Stimulated activated CD8-positive, alpha-beta memory T cell treated with anti-CD3 and anti-CD28 coated beads, Interleukin-4, amount 100 ng/mL, for 1 hour (primary cell): ENCODE measurements at places on chromosomes 6 and 20.

DNA sequence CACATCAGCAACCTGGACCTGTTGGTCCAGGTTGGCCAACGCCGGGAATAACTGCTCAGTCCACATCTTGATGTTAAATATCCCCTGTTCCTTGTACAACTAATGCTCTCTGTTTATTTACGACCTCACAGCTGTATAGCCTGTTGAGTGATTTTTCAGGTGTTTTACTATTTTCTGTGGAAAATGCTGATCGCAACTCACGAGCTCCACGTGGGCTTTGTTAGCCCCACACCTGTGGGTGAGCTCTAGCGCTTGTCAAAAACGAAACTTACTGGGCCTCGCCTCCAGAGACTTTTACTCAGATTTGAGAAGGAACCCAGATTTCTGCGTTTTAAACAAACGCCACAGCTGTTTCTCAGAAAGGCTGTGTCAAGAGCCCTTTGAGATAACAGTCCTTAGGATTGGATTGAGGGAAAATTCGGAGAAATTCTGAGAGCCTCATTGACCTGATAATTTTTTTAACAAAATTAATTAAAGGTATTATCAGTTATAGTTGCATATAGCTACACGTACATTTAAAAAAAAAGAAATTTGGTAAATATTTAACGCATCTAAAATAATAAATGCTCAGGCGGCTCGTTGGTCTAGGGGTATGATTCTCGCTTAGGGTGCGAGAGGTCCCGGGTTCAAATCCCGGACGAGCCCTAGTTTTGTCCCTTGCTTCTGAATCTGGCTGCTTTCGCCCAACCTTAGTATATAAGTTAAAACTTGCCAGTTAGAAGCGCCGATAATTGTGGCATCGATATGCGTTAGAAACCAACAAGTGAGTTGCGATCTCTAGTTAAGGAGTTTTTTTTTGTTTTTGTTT, 16.7 kb downstream of the HMGN4 start:
- no peak for DNase-seq

- DNase-seq, result no peak
Observed at GRCh38 chr6:82882363-82883023, 183.1 kb downstream of the UBE3D start.

DNA sequence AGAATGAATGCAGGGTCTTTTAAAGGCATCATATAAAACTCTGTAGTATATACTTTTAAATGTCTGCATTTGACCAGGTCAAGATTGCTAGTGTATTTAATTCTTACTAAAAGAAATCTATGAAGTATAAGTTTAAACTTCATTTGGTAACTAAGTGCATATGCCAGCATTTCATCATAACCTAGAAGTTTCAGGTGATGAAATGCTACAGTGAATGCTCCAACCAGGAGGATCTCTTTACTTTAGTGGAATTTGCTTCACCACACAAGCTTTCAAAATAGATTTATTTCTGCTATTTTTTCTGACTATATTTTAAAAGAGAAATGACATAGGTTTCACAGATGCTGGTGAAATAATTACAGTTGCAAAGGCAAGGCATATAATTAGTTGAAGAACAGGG, 141.9 kb downstream of the HIVEP2 start:
- DNase-seq, result no peak

DNA sequence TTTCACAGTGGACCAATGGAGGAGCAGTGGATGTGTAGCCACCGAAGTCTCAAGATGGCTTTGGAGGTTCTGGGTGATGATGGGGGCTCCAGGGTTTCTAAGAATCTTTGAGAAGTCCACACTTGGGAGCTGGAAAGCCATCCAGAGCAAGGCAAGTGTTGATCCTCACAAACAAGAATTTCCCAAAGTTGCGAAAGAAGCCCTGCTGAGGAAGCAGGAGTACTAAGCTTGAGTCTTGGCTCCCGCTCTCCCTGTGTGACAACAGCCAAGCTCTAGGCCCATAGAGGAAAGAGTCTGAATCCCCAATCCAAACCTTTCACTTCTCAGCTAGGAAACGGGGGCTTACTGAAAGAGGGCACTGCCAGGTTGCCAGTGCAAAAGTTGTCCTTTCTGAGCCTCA, 106.0 kb downstream of the EDN3 start:
- DNase-seq, result no peak

GRCh38 chr20:49247792-49248191, 28.6 kb downstream of the DDX27 start:
- DNase-seq, result no peak

GRCh38 chr6:155310596-155310995, 3.7 kb downstream of the TFB1M start:
- no peak for DNase-seq

- DNase-seq, result no peak
Observed at GRCh38 chr20:24629668-24630067, 160.2 kb downstream of the SYNDIG1 start.

GRCh38 chr20:11867291-11867919, 50.3 kb upstream of the BTBD3 start:
- no peak for DNase-seq

GRCh38 chr6:65135567-65135966, 571.5 kb downstream of the EYS start:
- no peak for DNase-seq

GRCh38 chr20:53413186-53413631, 180.4 kb downstream of the ZNF217 start:
- DNase-seq, result no peak

DNA sequence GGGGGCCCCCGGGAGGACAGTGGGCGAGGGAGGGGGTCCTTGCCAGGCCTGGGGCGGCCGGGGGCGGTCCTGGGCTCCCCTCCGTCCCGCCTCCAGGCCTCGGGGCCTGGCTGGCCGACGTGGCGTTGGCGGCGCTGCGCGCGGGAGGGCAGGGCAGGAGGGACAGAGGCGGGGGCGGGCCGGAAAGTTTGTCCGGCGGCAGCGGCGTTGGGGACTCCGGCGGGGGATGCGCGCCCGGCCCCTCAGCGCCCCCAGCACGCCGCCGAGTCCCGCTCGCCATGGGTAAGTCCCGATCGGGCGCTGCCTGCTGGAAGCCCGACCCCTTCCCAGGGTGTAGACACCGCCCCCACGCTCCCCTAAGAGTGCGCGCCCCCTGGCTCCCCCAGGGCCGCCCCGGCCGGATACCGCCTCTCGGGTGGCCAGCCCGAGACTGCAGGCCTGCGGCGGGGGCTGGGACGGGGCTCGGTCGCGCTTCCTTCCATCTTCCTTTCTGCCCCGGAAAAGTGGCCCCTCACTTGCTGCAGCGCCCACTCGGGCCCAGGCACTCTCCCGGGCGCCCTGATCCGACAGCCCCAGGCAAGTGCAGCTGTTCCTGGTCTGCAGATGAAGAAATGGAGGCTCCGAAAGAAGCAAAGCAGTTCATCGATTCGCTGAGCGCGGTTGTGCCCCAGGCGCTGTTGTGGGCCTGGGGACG, at the start of gene SLC2A10:
Gene SLC2A10, plus strand, starts transcription at position 191 of the 694 bp plus-strand sequence. Its CDS starts 88 bp downstream, at position 279.
- no peak for DNase-seq

DNA sequence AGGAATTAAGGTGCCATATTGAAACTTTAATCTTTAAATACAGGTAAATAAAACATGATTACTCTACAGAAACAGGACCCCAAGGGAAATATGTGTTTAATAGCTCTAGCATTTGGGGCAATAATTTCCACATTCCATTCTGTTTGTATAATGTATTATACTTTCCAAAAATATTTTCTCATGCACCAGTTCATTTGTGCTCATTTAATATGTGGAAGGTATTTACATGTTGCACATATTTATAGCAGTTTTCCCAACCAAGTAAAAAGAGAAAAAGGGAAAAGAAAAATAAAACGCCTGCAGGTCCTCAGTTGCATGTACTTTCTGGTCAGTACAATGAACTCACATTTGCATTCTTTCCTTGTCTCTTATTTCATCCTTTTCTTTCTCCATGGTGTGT, 129.5 kb upstream of the SULF2 start:
- DNase-seq, result no peak

GRCh38 chr20:34713194-34713943, 9.2 kb downstream of the TP53INP2 start:
- no peak for DNase-seq

DNA sequence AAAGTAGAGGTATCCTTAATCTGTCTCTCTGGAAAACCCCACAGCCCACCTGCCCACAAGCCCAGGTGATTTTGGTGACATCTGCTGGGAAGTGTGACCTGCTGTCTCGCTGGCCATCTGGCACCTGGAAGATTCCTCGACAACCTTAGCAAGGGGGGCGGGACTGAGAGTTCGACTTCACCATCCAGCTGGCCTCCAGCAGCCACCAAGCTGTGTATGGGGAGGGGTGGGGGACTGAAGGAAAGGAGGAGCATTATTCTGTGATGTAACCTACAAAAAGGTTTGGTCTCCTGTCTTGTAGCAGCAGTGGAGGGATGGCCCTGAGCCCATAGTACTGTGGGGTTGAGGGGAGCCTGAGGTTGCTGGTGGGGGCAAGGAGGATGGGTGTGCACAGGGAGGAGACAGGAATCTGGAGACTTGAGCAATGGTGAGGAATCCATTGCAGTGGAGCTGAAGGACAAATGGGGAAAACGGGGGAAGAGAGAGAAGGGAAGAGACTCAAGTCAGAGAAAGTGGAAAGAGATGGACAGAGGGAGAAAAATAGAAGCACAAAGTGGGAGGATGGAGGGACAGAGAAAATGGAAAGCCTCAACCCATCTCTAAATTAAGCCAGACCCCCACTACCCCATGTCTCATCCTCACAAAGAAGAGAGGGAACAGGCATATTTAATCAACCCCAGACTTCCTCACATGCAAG, 4.0 kb downstream of the LY6G6F start:
- no peak for DNase-seq

DNA sequence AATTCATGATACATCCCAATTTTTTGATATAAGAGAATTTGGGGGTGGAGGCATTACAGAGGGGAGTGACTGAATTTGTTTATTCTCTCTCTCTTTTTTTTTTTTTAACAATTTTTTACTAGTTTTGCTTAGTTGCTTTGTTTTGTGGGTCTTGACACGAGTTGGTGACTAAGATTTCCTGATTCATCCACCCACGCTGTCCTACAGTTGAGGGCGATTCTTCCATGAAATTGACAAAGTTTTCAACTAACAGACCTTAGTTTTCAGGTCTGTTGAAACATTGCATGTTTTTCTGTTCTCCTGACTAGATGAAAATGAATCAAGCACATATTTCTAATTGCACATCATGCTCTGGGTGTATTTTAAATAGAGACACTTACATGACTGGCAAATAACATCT, 613.8 kb downstream of the TFAP2B start:
- DNase-seq, result no peak

DNA sequence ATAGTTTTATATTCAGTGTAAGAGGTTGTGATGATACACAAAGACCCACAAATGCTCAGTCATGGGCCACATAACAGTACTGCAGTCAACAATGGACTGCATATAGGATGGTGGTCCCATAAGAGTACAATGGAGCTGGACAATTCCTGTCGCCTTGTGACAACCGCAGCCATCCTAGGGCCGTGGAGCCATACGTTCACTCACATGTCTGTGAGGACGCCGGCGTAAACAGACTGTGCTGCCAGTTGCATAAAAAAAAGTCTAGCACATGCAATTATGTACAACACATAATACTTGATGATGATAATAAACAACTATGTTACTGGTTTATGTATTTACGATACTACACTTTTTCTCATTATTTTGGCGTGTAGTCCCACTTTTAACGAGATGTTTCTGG, 30.9 kb downstream of the BFSP1 start:
- DNase-seq, result no peak
